RPMI7951 (cell line): ENCODE measurements at places on chromosomes 3 and 15. TPM values are rescaled to one million over a fixed set of nuclear protein-coding genes. Genes with fewer than 3 reads are reported as not detected.
A peak's percentile ranks its signal among the peaks of the same experiment; 100 is the strongest.

Gene SCN11A
- not detected in 2 replicates for total RNA-seq

Gene FEZF2
- not detected in 2 replicates for total RNA-seq

Gene CCR5
- total RNA-seq: not detected in 2 replicates

Gene IL16
- total RNA-seq: 0.96 and 1.4 TPM in 2 replicates

Gene DPPA4
- 0.10 and 0.60 TPM in 2 replicates for total RNA-seq

Gene CCDC39
- total RNA-seq: not detected in 2 replicates

Gene LRRK1
- 5.0 and 10.8 TPM in 2 replicates for total RNA-seq

Gene IMPG2
- total RNA-seq: under 0.01 TPM in 2 replicates

Gene LRTM1
- 1.6 and 2.2 TPM in 2 replicates for total RNA-seq

Gene SLC22A13
- 0.29 TPM in 1 of 2 replicates, not detected in the other for total RNA-seq

Gene GSK3B
- total RNA-seq: 43.8 and 55.5 TPM in 2 replicates

Gene CD96
- 2.2 and 4.2 TPM in 2 replicates for total RNA-seq

Gene GREM1
- total RNA-seq: 68.1 and 79.4 TPM in 2 replicates

- DNase-seq: no peak
These were observed 150.9 kb downstream of the FMN1 start for GRCh38 chr15:33043636-33044035.

DNA sequence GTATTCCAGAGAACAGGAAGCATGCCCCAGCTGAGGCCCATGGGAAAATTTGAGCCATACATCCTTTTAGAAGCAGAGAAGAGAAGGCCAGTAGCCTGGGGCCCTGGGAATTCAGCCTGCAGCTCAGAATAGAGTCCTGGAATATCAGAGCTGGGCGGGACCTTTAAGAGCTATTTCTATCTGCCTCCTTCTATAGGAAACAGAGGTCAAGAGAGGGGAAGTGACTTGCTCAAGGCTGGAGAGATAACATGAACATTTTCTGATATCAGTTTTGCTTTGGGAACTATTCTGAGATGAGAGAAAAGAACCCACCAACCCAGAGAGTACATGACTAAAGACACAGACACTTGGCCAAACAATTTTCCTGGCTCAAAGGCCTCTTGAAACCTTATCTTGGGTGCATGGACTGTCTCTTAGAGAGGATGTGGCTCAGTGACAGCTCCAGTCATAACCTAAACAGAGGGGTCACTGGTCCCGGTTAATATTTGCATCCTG lies 26.0 kb downstream of the MASP1 start:
- no peak for DNase-seq

DNA sequence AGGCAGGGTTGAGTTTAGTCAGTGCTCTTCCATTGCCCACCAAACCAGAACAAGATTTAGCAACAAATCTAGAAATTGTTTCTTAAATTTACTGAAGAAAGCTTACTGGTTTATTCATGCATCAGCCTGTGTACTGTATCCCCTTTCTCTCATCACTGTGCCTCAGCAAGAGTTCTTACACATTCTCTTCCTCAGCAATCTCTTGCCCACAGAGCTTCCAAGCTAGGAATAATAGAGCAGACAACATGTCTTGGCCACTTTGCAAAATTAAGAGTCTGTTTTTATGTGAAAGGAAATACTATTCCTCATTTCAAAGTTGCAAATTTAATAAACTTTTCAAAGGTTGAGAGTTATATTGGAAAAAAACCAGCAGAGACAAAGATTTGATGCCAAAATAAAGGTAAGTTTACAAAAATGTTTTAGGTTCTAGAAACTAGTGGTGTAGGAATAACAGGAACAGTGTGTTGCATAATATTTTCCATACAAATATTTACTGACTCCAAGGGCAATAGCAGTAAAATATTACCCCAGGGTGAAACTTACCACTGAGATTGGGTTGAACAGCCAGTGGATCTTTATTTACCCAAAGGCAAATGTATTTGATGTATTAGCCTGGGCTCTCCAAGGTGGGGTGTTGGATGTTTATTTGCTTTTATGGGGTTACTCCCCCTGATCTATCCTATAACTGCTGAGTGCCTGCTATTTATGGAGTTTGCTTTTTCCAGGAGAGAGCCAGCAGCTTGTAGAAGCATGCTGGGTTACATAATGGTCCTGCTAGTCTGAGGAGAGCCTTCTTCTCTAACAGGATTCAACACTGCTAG lies 276.7 kb downstream of the ADAMTSL3 start:
- DNase-seq: no peak

GRCh38 chr15:51348688-51349087 lies 7.2 kb downstream of the GLDN start:
- peak; percentile 23 for DNase-seq

GRCh38 chr3:126512916-126513650 lies 4.5 kb downstream of the UROC1 start:
- DNase-seq: no peak

DNA sequence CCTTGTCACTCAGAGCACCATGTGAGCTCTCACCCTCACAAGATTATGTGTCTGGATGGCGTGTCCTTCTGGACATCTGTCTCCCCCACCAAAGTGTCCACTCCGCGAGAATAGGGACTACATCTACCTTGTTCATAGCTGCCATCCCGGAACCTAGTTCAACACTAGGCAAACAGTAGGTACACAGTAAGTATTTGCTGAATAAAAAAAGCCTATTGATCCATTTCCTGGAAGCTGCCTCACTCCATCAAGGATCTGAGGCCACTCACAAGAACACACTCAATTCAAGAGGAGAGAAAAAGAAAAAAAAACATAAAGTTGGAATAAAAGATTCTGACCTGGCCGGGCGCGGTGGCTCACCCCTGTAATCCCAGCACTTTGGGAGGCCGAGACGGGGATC lies 11.2 kb upstream of the ALAS1 start:
- DNase-seq: no peak

DNA sequence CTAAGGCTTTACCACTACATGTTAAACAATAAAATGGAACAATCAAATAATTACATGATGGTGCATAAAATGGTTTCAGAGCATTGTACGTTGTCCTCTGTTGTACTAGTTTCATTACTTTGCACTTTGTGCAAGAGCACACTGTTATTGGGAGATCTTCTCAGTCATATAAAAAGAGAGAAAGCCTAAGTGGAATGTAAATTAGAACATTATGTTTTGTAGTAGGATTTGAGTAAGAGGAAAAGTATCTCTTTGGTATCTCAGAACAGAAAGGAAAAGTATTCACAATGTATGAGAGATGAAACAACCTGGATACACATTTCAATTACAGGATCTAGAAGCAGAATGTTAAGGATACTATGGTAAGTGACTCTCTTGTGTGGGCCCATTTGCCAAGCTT lies 26.9 kb upstream of the PLSCR2 start:
- DNase-seq: no peak

- DNase-seq: no peak
These were observed 60.1 kb upstream of the GALNT15 start for GRCh38 chr3:16114429-16114828.

- no peak for DNase-seq
These were observed 96.8 kb downstream of the ECT2 start for GRCh38 chr3:172847292-172847691.

- DNase-seq: no peak
These were observed 23.1 kb downstream of the CCDC33 start for GRCh38 chr15:74259292-74259648.

GRCh38 chr15:101464256-101464998 lies 25.1 kb downstream of the PCSK6 start:
- DNase-seq: no peak

GRCh38 chr15:62362608-62363007 lies 197.5 kb upstream of the C2CD4B start:
- DNase-seq: peak; percentile 35

DNA sequence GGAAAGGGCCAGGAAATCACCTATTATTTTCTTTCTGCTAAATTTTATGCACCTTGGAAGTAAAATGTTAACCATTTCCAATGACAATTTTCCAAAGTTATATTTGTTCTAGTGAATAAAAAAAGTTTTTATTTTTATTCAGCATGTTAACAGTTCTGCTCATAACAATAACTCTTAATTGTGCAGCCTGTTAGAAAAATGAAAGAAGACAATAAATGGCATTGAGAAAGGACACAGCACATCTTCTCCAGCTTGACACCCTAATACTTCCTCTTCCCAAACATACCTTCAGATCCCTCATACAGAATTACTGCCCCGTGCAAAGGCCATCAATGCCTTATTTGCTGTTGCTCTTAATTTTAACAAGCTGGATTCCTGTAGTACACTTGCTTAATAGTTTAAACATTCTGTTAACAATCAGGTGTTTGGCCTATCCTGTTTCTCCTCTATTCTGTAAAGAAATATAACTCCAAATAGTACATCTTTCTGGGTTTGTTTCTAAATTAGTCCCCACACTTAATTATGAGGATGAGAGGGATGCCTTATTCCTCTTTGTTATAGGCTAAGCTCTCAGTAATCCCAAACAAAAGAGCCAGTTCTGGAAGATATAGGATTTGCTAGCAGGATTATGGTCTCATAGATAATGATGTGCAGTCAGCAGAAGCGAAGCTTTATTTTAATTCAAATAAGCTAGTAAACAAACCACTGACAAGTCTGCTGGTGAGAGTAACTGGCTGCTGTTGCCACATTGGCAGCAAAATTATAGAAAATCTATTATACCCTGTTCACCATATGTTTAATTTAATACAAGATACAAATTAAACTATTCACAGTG lies 19.2 kb upstream of the SOX2 start:
- DNase-seq: no peak

DNA sequence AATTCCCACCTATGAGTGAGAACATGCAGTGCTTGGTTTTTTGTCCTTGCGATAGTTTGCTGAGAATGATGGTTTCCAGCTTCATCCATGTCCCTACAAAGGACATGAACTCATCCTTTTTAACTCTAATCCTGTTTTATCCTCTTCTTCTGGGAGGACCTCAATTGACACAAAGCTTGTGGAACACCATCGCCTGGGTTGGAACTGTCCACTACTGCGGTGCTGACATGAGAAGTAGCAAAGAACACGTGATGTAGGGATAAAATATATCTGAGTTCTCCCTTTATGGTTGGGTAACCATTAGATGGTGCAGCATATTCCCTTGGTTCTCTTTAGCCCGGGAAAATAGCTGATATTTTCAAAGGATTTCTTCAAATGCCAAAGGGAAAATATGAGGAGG lies 105.3 kb upstream of the TOPAZ1 start:
- DNase-seq: peak; percentile 15

DNA sequence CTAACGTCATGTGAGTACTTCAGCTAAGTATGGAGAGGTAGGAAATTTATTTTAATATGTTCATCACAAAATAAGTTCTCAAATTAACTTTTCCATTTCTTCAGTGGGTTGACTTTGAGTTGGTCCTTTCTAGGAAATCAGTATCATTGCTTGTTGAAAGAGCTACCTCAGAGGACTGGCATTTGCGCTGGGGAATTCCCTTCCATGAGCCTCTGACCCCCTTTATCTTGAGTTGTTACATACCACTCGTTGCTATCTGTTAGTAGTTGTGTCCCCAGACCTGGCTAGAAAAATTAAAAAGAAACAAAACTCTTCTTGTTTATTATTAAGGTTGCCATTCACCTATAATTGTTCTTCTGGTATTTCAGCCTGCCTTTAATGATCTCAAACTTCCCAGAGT lies 96.8 kb upstream of the ROBO2 start:
- DNase-seq: no peak

GRCh38 chr15:44716983-44717602 lies 5.8 kb downstream of the B2M start:
- no peak for DNase-seq

GRCh38 chr3:151580591-151580990 lies 119.7 kb upstream of the IGSF10 start:
- peak; percentile 59 for DNase-seq

DNA sequence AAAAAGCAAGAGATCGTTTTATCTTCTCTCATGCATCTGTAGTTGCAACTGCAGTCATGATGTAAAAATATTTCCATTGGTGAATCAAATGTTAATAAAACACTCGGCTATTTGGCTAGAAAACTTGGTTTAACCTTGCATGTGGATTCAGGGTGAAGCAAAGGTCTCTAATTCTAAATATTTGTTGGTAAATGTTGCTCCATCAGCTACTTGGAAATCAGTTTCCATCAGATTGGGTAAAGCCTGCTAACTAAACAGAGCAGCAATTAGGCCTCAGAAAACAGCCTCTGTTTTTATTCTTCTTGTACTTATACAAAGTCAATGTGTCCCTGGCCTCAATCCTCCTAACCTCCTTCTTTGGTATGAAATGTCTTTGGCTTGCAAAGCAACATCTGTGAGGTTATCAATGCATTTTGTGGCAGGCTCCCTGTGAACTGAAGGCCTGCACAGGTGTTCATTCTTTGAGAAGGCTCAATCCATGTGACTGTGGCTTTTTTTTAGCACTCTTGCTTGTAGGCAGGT lies 312.3 kb downstream of the WDR72 start:
- DNase-seq: no peak

- no peak for DNase-seq
These were observed 20.5 kb downstream of the SIDT1 start for GRCh38 chr3:113552851-113553250.

DNA sequence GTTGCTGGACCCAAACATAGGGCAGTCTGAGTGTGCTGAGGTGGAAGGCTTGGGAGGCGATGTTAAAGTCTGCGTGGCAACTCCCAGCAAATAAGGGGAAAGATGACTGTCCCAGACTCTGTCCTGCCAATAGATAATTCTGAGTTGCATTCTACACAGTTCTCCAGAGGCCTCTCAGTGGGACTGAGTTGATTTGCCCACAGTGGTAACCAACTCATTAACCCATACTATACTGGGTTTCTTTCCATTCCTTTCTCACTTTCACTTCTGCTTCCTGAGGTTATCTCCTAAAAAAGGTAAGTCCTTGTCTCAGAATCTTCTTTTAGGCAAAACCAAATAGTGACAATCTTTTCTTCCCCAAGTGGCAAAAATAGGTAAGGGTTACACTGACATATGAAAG lies 549.9 kb upstream of the DPPA4 start:
- DNase-seq: no peak

DNA sequence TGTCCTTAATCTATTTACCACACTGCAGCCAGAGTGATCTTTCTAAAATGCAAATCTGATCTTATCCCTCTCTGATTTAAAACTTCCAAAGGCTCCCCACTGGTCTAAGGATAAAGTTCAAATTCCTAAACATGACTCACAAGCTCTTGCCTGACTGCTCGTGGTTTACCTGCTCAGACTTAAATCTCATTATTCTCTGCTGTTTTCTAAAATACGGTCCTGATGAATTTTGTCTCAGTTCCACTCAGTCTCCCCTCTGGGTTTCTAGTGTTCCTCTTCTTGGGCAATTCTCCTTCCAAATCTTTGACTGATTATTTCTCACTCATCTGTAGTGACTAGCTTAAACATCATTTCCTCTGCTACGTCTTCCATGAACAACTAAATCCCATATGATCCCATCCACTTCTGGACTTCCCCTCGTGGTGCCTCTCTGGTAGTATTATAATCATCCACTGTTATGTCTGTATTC lies 108.3 kb downstream of the P3H2 start:
- peak; percentile 81 for DNase-seq

DNA sequence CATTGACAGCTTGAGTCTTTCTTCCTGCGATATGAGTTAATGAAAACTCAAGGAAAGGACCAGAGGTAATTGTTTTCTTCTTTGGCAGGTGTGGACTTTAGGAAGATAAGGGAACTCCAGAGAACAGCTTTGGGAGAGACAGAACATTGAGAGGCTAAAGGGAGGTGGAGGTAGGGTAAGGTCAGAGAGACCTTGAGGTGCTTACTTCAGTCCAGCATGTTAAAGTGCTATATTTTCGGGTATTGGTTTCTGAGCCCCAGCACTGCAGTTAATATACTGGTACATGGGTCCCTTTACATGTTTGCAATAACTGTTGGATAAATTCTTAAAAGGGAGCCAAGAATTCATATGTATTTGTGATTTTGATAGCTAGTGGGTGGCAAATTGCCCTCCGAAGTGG lies 322.1 kb downstream of the THSD4 start:
- DNase-seq: no peak
